Sciatic nerve (tissue), 2 donors: ENCODE measurements at places on chromosomes 7 and 10. TPM values are rescaled to one million over a fixed set of nuclear protein-coding genes. Genes with fewer than 3 reads are reported as not detected.

CYP2C9 gene
- not detected for total RNA-seq

CDC14C gene
- total RNA-seq, result 0.18 TPM

- no peak for DNase-seq
Observed at GRCh38 chr7:27965650-27966049, 214.9 kb downstream of the JAZF1 start.

- no peak for DNase-seq
Observed at GRCh38 chr10:123475466-123475865, 190.7 kb upstream of the GPR26 start.

EN2 gene
- total RNA-seq, result not detected

DNA sequence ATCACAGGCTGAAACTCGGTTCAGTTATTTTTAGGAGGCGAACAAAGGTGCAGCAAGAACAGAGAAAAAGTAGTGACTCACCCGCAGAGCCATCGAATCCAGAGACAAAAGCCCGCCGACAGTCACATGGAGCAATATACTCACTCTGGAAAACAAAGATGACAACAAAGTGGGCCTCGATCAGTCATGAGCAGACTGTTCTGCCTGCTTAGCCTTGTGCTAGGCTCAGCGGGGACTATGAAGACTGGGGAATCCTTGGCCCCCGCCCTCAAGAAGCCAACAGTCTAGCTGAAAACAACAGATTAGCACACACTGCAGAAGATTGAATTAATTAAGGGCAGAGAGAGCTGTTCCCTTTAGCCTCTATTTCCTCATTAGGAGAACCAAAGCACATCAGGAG is 30.4 kb downstream of the XPNPEP1 start:
- no peak for DNase-seq

INHBA gene
- total RNA-seq, result 40.4 TPM

DNA sequence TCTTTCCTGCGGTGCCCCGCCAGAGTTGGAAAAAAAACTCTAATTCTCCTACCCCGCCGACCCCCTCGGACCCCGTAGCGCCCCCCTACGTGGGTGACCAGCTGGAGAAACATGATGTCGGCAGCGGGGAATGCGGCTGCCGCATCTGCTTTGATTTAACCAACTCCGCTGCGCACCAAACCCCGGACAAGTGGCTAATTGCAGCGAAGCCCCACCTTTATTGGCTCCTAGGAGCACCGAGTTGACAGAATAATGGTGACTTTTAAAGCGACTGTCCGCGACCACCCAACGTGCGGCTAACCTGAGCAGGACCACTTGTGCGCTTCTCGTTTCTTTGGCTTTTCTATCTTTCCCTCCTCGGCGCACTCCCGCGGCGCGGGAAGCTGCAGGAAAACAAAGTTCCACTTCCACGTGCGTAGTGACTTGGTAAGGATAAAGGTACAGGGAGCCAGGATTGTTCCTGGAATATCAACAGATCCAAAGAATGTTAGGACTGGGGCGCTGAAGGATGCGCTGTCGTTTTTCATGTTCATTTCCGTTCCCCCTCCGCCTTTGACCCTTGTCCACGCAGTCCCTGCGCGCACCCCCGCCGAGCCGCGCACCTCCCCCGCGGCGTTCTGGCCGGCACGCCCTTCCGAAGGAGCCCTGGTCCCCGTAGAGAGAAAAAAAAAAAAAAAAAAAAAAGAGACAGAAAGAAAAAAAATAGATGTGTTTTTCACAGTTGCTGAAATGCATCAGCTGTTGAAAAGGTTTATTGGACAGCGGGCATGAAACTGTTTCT is 1.4 kb downstream of the WNT16 start:
- DNase-seq, result no peak

DNA sequence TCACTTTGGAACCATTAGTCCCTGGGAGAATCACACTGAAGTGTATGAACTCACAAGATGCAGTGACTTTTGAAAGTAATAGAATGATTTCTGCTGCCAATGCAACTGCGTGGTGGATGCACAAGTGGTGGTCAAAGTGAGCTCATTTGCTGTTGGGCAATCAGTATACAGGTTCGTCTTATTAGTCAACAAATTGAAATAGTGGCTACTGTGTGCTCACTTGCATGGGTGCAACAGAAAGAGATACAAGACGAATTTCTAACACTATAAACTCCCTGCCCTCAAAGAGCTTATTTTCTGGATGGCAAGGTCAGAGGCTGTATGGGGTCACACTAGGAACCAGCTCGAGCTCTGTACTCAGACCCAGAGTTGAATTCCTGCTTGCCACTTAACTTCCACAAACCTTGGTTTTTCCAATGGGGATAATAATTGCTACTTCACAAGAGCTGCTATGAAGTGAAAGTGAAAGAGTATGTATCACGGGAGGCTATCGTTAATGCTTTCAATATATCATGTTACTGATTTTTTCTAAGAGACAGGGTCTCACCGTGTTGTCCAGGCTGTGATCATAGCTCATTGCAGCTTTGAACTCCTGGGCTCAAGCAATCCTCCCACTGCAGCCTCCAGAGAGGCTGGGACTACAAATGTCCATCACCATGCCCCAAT is 8.3 kb upstream of the BCL7B start:
- no peak for DNase-seq

CPN1 gene
- not detected for total RNA-seq

GRCh38 chr10:4725917-4726606 is 99.9 kb upstream of the AKR1E2 start:
- no peak for DNase-seq

DNA sequence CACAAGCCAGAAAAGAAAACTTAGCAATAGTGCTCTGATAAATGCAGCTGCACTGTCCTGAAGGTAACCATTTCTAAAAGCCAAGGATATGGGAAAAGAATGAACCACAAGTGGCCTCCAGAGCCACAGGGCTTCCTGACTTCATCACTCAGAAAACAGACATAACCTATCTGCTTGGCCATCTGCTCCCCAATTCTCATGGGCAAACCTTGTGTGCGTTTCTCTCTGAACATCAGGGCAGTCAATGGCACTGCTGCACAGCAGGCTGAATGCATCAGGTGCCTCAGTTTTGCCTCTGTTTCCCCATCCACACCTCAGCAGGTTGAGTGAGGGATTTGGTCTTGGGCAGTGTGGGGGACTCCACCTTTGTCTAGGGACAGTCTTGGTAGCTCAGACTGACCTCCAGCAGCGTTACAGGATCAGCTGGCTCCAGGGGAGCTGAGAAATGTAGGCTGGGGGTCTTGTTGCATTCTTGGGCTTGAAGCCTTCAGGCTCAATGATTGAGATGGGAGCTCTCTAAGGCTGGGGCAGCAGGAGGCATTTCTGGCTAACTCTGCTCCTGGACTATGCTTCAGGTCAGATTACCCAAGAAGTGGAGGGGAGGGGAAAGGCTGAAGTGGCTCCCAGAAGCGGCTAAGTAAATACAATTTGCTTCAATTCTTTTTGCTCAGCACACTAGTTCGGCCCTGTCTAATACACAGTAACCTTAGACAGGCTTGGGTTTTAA is 23.6 kb upstream of the PDLIM1 start:
- no peak for DNase-seq

GRCh38 chr7:120207037-120207436 is 65.9 kb upstream of the KCND2 start:
- no peak for DNase-seq

DNA sequence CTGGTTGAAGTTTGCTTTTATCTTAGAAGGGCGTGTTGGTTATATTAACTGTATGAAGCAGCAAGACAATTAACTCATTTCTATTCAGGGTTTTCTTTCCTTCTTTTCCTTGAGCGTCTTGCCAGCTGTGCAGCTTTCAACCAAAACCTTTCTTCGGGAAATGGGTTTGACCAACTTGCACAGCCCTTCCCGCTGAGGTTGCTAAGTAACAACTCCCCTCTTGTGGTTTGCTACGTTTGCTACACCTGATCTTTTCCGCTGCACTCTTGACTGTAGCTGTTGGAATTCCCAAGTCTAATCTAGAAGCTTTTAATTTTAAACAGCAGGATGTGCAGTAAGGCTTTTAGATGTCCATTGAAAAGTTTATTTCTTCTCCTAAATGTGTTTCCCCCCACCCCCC is 116.9 kb downstream of the CDCA7L start:
- no peak for DNase-seq

MYL10 gene
- total RNA-seq, result not detected

- no peak for DNase-seq
Observed at GRCh38 chr7:40544871-40545303, 410.1 kb downstream of the SUGCT start.

- no peak for DNase-seq
Observed at GRCh38 chr10:104286939-104287338, 18.0 kb downstream of the GSTO2 start.

OR2A7 gene
- total RNA-seq, result 3.7 TPM

DNA sequence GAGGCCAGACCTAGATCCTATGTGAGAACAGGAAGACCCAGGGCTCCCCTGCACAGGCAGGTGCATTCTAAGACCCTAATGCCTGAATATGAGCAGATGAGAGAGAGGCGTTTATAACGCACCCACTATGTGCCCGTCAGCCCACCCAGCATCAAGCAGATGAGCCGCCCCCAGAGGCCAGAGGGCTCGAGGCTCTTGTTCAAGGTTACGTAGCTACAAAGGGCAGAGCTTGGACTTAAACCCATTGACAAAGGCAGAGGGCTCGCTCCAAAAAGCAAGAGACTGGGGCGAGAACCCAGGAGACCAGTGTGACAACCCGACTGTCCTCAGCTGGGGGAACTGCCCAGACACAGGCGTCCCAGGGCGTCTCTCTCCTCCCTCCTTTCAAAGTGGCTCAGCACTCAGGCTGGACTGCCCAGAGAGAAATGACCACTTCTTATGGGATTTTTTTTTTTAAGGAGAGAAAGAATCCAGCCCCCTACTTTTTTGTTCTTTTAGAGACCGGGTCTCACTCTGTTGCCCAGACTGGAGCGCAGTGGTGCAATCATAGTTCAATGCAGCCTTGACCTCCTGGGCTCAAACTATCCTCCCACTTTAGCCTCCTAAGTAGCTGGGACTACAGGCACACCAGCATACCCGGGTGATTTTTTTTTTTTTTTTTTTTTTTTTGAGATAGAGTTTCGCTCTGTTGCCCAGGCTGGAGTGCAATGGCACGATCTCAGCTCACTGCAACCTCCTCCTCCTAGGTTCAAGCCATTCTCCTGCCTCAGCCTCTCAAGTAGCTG is 40.1 kb downstream of the TNRC18 start:
- DNase-seq, result no peak

- no peak for DNase-seq
Observed at GRCh38 chr7:104795086-104795485, 218.9 kb upstream of the KMT2E start.

GRCh38 chr7:117116211-117116610 is 162.9 kb downstream of the ST7 start:
- no peak for DNase-seq

INA gene
- total RNA-seq, result not detected

DNA sequence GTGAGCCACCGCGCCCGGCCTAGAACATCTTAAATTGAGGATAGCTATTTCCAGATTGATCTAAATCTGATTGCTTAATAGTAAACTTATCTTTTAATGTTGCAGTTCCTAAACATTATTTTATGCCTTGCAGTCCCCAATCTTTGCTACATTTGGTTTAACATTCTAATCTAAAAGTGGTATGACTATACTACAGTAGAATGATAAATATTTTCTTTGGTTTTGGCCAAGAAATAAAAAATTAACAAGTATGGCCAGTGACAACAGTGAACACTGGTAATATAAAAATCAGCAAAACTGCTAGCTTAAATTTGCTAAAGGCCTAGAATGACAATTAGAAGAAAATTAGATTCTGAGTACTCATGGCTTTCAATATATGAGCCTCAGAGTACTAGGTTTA is 73.5 kb downstream of the CDK6 start:
- no peak for DNase-seq

- no peak for DNase-seq
Observed at GRCh38 chr7:107045195-107045960, 873 bp downstream of the PRKAR2B start.

- peak; percentile 74 for DNase-seq
Observed at GRCh38 chr7:105014693-105015389, 836 bp downstream of the KMT2E start.

DNA sequence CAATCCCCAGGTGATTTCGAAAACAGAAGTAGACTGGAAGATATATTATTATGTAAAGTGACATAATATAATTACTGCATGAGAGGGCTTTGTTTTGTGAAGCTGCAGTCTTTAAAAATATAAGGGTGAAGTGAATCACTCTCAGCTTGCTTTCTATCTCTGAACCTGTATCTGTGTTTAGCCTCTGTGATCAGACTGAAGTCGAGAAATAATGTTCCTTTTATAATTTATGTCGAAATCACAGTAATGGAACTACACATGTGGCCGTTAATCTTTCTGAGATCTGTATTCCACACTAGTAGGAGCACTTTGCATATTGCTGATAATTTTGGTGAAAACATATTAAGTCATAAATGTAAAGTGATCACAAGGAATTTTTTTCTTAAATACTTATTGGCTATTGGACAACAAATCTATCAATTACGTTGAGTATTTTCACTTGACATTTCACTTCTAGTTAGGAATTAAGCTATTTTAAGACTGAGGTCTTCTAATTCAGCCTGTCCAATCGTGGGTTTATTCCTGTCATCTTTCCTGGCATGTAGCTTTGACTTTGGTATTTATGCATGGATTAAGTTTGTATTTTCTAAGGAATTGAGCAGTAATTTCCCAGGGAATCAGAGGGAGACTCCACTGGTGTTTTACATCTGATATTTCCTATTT is 268.2 kb upstream of the POT1 start:
- no peak for DNase-seq

- no peak for DNase-seq
Observed at GRCh38 chr7:1459920-1460820, 900 bp upstream of the MICALL2 start.

HOXA11 gene
- 1.3 TPM for total RNA-seq

DNA sequence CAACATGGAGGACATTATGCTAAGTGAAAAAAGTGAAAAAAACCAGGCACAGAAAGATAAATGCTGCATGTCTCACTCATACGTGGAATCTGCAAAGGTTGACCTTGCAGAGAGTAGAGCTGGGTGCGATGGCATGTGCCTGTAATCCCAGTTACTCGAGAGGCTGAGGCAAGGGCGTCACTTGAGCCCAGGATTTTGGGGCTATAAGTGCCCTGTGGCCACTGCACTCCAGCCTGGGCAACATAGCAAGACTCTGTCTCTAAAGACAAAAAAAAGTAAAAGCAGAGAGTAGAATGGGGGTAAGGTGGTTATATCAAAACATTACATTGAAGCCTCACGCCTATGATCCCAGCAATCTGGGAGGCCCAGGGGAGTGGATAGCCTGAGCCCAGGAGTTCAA is 22.8 kb downstream of the CBX3 start:
- DNase-seq, result no peak

PDIA4 gene
- 61.5 TPM for total RNA-seq

GRCh38 chr10:44956717-44957706 is 2.6 kb upstream of the RASSF4 start:
- no peak for DNase-seq

- DNase-seq, result peak; percentile 88
Observed at GRCh38 chr7:128103498-128104107, 72.4 kb upstream of the LRRC4 start.
